ENCODE measurements at places on chromosomes 12 and 14.

DNA sequence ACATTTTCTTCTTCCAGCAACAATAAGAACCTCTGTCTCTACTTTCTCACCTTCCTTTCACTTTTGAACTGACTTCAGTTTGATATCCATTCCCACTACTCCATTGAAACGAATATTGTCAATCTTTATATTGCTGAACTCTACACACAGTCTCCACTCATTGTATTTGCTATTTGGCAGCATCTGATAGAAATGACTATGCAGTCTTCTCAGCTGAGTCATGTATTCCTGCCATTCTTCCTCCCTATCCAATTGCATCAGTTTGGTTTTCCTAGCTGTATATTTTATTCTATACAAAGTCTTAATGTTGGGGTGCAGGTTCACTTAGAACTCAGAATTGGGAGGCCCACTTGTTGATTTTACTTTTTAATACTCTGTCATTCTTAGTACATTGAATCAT lies 107.5 kb upstream of the CPNE8 start:
- no peak for DNase-seq

DNA sequence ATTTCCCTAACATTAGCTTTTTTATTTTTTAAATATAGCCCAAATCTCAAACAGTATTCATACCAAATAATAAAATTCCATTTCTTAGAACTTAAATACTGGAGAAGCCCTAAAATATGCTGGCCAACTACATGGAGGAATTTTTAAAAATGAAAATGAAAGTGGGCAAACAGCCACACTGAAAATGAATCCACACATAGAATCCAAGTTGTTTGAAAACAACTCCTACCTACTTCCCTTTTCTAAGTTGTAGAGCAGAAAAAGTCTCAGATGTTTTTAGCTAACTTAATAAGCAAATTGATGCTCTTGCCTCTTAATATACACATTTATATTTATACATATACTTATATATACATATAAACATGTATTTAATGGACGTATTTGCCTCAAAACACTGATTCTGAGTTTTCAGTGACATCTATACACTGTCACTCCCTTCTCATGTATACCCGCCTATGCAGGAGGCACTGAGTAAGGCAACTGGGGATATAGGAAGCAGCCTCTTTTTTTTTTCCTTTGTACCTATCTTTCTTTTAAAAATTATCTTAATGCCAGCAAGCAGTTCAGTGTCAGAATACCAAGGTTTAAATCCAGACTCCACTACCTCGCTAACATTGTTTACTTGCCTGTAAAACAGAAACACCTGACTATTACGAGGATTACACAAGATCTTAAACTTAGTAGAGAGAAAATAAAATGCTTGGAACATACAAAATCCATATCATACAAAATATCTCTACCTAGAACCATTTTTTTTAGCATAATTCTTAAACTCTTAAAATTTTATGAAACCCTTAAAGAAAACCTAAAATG lies 13.3 kb downstream of the DICER1 start:
- no peak for DNase-seq

- DNase-seq, result no peak
Measured at GRCh38 chr14:63565448-63565847, 22.3 kb upstream of the PPP2R5E start.

DNA sequence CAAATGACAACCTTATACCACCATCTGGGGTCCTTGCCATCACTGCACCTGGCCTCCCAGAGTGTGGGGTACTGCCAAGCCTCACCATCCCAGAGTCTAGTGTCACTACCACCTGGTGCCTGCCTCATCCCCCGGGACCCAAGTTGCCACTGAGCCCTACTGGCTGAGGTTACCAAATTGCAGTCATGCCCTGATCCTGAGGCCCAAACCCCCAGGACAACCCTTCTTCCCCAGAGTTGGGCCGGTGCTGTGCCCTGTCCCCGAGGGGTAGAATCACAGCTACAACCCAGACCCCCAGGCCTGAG lies 8.4 kb upstream of the SFSWAP start:
- DNase-seq, result no peak

GRCh38 chr14:21987937-21988336 lies 314.3 kb upstream of the OR4E1 start:
- DNase-seq, result no peak

- no peak for DNase-seq
Measured at GRCh38 chr12:131720921-131721320, 10.0 kb downstream of the SFSWAP start.

DNA sequence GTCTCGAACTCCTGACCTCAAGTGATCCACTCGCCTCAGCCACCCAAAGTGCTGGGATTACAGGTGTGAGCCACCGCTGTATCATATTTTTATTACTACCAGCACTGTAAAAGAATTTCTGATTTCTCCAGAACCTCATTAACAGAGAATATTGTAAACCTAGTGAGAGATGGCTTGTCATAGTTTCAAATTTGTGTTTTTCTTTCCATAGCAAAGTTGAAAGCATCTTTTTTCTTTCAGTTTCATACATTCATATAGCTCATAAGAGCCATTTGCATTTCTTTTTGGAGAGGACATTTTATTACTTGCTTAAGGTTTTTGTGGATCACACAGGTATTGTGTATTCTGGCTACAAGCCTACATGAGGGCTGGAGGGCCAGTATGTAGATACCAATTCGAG lies 58.0 kb downstream of the MIS18BP1 start:
- DNase-seq, result no peak

- DNase-seq, result no peak
Measured at GRCh38 chr12:96478011-96478410, 11.4 kb upstream of the CFAP54 start.

GRCh38 chr14:49418789-49419188 lies 167.4 kb downstream of the RPS29 start:
- no peak for DNase-seq

GRCh38 chr12:122063694-122064024 lies 14.9 kb upstream of the MLXIP start:
- DNase-seq, result no peak

- DNase-seq, result no peak
Measured at GRCh38 chr12:132127041-132127440, 17.1 kb downstream of the DDX51 start.

- no peak for DNase-seq
Measured at GRCh38 chr12:116318576-116319232, 41.2 kb upstream of the MED13L start.

GRCh38 chr14:99514552-99515300 lies 33.5 kb downstream of the CCNK start:
- no peak for DNase-seq

DNA sequence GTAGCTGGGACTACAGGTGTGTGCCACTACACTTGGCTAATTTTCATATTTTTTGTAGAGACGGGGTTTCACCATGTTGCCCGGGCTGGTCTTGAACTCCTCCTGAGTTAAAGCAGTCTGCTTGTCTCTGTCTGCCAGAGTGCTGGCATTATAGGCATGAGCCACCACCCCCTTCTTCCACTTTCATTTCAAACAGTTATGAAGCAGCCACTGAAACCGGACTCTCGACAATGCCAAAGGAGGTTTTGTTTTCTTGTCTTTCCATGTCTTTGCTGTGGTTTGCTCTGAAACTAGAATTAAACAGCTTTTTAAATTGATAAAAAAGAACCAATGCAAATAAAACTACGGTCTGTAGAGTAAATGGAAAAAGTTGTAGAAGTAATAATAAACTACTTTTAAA lies 30.4 kb downstream of the RAP1B start:
- peak; percentile 34 for DNase-seq

All from activated naive CD8-positive, alpha-beta T cell treated with anti-CD3 and anti-CD28 coated beads, Interleukin-2, amount 50 U/mL, for 16 hours (primary cell).